ENCODE measurements at places on chromosomes 3 and 15.

- no peak for DNase-seq
Measured at GRCh38 chr3:129439226-129439816, 427 bp downstream of the MBD4 start.

DNA sequence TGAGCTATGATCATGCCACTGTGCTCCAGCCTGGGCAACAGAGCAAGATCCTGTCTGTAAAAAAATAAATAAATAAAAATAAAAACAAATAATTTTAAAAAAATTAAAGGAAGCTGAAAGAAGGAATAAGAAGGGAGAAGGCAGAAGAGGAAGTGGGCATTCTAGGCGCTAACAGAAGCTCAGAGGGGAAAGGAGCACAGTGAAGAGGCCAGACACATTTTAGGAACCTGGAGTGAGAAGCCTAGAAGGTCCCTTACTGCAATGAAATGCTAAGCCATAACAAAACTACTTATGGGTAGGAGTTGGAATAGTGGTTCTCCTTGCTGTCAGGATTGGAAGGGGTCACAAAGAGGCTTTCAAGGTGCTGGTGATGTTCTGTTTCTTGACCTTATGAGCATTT, 64.0 kb downstream of the ITGB5 start:
- DNase-seq, result no peak

DNA sequence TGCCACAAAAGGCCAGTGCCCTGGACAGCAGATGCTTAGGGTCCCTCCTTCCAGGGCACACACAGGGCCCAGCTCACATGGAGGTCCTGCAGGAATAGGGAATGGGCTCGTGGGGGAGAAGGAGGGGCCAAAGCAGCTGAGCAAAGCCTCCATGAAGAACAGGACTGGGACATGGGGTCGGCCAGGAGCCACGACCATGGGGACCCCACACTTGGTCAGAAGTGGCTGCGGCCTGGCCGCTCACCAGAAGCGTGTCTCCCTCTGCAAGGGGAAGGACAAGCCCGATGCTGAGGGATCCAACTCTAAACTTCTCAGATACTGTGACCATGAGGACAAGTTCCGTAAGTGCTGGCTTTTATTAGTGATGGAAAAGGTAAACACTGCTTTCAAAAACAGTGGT, 15.3 kb downstream of the RBPMS2 start:
- DNase-seq, result no peak

GRCh38 chr3:128808672-128809071, 70.7 kb upstream of the ACAD9 start:
- no peak for DNase-seq

DNA sequence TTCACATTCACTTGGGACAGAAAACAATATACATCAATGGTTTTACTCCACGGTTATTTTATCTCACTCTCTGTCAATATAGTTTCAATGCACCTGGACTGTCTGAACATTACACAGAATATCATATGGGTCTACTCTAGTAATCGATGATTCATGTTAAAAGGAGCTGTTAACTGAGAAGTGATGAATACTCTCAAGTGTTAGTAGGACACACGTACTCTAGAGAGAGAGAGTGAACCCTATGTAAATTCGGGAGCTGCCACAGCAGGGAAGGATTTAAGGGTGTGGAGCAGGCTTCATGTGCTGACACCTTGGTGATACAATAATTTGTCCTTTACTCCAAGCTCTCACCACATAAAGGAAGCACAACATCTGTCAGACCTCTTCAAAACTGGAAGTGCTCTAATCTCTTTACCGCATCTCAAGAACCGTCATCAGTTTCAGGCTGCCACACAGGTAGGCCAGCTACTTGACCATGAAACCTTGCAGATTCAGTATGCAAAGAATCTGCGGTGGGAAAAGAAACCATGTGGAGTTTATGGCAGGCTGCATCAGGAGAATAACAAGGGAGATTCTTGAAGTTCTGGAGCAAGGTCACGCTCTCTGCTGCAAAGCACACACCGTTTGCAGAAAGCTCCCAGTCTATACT, 199.2 kb upstream of the TMC3 start:
- DNase-seq, result no peak

GRCh38 chr15:52802110-52802509, 12.0 kb upstream of the ONECUT1 start:
- no peak for DNase-seq

GRCh38 chr3:123278446-123278845, 76.7 kb downstream of the SEC22A start:
- DNase-seq, result no peak

- no peak for DNase-seq
Measured at GRCh38 chr15:28897861-28898585, 12.2 kb downstream of the APBA2 start.

DNA sequence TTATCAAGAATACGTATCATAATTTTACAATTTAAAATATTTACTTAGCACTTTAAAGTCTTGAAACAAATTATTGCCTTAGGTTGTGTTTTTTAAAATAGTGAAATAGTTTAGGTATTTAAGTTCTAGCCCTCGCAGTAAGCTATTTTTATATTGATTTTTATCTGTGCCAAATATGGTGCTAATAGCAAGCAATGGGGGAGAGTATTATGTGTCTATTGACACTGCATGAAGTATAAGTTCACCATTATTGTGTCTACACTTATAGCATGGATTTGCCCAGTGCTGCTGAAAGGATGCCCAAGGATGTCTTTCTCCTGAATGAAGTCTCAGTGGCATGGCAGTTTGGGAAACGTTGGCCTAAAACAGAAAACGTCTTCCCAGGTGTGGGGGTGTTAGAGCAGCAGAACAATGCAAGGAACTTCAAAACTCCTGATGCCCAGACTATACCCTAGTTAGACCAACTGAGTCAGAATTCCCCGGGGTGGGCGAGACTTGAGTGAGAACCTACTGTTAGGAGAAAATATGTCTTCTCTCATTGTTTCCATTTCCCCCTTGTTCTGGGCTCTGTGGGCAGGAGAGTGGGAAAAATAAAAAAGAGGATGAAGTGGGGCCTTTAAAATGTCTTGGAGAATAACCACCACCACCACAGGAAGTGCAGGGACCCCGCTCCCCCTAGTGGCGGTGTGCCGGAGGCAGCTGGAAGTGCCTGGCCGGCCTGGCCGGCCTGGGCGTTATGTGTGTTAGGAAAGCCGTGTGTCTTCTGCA, 104.2 kb upstream of the SLC7A14 start:
- DNase-seq, result peak; percentile 52

- no peak for DNase-seq
Measured at GRCh38 chr3:25840099-25840498, 50.2 kb downstream of the OXSM start.

DNA sequence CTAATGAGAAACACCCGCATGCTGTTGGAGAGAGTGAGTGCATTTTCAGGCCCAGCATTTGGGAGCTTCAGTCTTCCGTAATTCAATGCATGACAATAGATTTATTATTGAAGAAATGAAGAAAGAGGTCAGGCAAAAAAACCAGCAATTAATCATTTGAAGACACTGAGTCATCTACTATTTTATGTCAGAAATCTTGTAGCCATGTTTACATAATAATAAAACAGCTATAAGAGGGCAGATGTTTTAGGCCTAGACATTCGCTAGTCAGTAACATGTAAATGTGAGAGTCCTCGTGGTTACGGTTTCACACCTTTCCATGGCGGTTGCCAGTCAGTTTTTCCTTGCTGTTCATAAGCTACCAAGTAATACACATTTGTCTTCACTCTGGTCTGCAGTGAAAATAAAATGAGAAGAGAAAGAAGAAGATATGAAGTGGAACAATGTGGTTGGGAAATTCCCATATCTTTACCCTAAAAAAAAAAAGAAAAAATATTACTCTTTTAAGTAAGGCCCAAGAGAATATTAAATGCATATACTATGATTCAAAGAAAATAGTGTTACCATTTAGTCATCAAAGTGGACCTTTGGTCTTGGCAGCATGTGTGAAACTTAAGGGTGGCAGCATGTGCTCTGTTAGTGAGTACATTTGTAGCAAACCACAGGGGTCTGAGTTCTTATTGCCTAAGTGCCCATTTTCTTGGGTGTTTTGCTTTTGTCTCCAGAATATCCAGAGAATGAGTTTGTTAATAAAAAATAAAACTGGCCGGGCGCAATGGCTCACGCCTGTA, 140.5 kb upstream of the TBL1XR1 start:
- DNase-seq, result no peak

- no peak for DNase-seq
Measured at GRCh38 chr3:188468196-188468595, 314.2 kb downstream of the LPP start.

DNA sequence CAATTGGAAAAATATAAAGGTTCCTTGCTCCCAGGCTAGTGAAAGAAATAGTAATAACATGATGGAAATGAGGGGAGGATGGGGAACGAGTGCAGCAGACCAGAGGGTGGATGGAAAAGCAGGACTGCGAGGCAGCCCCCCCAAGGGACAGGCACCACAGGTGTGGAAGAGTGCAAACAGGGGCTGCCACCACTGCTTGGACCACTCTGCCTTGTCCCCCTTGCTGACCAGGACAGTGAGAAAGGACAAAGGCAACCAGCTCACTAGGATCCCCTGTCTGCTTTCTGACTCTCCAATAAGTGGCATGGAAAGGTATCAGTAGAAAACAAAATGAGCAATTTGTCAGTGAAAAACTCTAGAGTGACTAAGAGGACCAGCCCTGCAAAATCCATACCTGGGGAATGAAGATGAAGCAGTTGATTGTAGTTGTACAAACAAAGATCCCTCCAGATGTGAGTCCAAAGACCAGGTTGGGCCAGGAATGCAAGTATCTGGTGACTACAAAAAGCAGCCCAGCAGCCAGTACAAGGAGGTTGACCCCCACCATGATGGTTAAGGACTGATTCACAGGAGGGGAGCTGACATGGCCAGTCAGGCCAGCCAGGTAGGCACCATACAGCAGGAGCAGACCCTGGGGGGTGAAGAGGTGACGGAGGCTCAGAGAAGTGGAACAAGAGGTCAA, 86.6 kb upstream of the GSK3B start:
- no peak for DNase-seq

DNA sequence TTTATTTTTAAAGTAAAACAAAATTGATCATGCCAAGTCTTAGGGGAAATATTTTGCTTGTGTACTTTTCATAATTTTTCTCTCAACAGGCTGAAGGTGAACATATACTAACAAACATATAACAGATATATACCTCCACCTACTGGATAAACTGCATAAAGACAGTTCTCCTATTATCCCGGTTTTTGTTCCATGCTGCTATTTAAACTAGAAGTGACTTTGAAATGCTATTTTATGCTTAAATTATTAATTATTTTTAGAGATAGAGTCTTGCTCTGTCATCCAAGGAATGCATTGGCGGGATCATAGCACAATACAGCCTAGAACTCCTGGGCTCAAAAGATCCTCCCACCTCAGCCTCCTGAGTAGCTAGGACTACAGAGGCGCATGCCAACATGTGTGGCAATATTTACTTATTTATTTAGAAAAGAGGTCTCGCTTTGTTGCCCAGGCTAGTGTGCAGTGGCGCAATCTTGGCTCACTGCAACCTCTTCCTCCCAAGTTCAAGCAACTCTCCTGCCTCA, 49.8 kb downstream of the ST3GAL6 start:
- peak; percentile 28 for DNase-seq

DNA sequence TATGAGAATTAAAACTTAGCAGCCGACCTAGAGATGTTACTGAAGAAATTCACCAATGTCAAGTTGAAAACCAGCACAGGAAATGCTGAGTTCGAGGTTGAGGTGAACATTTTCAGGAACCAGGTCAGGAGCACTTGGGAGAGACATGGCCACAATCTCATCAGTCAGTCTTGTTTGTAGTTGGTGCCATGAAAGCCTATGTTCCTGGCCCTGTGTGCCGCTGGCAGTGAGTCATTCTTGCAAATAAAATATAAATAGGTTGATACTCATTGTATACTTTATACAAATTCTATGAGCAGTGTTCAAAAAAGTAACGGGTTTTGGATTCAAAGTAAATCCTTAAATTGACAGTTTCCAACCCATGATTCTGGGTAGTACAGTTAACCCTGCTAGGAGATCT, 1.5 kb upstream of the FSIP1 start:
- DNase-seq, result no peak

GRCh38 chr3:100982710-100983109, 10.5 kb downstream of the ABI3BP start:
- no peak for DNase-seq

DNA sequence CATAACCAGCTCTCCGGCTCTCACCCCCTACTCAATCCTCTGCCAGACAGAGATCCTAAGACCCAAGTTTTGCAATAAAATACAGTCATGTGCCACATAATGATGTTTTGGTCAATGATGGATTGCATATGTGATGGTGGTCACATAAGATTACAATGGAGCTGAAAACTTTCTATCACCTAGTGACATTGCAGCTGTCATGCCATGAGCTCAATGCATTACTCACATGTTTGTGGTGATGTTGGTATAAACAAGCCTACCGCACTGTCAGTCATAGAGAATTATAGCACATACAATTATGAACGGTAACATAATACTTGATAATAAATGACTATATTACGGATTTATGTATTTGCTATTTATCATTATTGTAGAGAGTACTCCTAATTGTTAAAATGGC, 26.9 kb upstream of the SAMMSON start:
- no peak for DNase-seq

GRCh38 chr3:141729240-141729639, 8.9 kb upstream of the RNF7 start:
- no peak for DNase-seq

DNA sequence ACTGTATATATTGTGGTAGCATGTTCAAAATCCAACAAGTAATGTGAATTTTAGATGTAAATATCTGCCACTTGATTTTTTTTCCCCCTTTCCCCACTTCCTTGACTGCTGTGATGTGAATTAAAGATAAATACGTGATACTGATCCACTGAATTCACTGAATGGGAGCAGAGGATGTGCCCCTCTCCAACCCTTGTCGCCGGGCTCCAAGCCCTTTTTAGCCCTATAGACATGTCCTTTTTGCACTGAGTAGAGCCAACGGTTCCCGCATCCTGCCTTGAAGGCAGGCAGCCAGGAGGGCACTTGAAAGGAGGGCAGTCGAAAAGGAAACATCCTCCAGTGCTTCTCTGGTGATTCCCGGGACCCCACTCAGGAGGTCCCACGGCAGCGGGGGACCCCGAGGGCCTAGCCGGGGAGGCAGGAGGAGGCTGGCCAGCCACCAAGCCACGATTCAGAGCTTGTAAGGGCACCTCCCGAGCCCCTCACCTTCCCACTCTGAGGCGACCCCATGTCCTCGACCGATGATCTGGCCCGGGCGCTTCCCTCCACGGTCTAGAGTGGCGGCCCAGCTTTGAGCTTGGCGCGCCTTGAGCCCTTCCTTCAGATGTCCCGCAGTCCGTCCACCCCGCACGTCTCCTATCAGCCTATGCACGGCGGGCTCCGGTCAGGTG, 901 bp upstream of the MANF start:
- no peak for DNase-seq

DNA sequence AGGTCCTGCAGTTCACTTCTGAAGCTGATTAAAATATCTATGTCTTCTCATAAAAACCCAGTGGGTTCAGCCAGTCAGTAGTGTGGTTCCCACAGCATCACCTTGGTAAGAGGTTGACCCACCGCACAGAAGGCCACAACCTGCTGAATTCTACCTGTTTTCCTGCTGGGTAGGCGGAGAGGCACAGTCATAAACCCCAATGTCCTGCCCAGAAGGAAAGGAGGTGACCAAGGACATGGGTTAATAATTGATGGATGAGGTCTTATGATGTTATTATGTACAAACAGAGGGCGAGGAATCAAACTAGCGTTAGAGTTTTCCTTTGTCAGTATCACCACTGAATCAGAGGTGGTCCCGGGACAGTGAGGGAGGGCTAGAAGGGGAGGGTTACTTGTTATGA, 27.8 kb downstream of the CA12 start:
- no peak for DNase-seq
